ENCODE measurements at places on chromosomes 5 and 9.

DNA sequence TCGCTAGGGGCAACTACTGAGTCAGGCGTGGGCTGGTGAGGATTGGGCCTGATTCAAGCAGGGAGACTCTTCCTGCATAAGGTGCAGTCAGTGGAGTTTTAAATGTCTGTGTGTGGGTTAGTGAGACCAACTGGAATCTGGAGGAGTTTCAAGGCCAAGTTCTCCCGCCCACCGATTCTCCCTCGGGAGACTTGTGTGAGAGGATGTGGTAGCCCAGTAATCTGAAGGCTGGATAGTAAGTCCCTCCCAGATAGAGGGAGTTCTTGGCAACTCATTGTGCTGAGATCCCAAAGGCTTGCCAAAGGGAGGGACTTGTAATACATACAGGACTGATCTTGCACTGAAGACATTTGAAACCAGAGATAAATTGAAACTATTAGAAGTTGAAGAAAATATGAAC is 51.8 kb downstream of the WDR36 start:
- DNase-seq, result no peak

- peak; percentile 26 for DNase-seq
These were observed 550.6 kb upstream of the CLINT1 start for GRCh38 chr5:158409507-158409906.

- DNase-seq, result no peak
These were observed 334.7 kb upstream of the PIK3R1 start for GRCh38 chr5:67880876-67881275.

GRCh38 chr9:34887841-34888240 is 70.2 kb upstream of the PHF24 start:
- no peak for DNase-seq

DNA sequence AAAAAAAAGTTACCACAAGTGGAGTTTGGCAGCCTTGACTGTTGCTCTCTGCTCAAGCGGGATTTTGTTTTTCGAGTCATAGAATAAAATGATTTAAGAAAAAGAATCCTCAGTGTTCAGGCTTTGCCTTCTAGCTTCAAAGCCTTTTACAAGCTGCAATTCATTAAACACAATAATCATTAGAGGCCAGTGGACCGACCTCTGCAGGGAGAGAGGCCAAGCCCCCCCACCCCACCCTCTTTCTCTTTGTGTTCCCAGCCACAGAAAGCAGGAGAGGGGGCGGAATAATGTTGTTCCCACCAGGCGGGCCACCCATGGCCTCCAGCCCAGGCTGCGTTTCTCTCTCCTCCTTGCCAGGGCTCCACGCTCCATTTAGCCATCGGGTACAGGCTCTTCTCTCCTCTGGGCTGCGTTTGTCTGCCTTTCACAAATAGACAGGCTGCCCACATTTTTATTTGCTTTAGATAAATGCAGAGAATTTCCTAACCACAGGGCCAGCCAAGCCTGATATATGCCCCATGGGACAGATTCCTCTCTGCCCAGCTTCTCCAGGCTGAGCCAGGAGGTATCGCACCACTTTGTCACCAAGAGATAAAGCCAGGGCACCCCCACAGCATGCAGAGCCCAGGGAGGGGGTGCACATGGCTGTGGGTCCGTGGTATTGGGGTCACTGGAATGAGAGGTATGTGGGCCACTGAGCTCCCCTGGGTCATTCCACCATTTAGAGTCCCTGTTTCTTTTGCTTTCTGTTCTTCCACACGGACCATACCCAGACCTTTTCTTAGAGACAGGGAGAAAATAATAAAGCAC is 318.8 kb downstream of the PIK3R1 start:
- no peak for DNase-seq

GRCh38 chr5:76331126-76331525 is 72.0 kb upstream of the IQGAP2 start:
- DNase-seq, result no peak

- peak; percentile 28 for DNase-seq
These were observed 169.2 kb downstream of the AUH start for GRCh38 chr9:91192381-91193086.

- DNase-seq, result no peak
These were observed 5.1 kb upstream of the POU5F2 start for GRCh38 chr5:93746406-93747056.

DNA sequence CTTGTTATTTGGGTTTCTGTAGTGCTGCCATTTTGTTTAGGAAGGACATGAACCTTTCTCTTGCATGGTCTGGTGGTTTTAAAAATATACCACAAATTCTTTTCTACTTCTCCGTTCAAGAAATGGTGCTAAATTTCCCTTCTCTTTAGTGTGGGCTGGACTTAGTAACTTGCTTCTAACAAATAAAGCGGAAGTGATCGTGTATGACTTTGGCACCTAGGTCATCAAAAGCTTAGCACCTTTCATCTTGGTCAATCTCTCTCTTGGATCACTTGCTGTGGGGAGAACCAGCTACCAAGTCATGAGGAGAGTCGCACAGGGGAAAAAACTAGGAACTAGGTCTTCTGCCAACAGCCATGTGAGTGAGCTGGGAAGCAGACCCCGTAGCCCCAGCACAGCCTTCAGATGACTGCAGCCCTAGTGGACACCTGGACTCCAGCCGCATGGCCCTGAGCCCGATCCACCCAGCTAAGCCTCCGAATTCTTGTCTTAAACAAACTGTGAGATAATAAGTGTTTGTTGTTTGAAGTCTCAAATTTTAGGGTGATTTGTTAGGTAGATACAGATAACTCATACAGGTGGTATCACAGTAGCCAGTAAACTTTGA is 87.7 kb upstream of the CKMT2 start:
- no peak for DNase-seq

- no peak for DNase-seq
These were observed 2.5 kb upstream of the RAB14 start for GRCh38 chr9:121204121-121204520.

DNA sequence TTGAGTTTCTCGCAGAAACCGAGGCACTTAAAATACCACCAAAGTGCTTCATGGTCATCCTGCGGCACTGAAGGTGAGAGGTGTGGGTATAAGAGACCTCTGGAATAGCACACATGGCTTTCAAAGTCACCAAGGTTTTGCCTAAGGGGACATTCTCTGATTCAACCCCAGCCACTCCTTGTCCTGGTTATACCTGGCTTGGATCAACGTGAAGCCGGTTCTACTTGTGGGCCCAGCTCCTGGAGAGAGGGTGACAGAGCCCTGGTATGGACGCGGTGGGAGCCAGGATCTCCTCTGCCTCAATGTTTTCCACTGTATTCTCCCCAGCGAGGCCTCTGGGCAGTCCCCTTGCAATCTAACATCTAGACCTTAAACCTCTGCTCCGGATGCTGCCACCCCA is 132.0 kb downstream of the FSTL4 start:
- no peak for DNase-seq

GRCh38 chr9:109536859-109537258 is 38.8 kb upstream of the PTPN3 start:
- DNase-seq, result no peak

DNA sequence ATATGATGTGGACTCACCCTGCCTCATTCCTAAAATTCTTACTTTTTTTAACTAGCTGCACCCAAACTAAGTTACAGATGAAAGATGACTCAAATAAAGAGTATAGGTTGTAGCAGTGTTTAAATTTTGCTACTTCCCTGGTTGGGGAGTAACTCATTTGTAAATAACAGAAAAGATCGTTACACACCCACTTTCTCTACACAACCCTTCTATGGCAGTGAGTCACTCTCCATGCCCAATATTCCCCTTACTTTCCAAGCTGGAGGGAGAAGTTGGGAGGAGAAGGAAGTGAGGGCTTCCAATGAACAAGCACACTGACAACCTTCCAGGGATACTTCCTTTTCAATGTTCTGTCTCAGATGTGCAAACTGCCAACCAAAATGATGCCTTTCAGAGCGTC is 1.9 kb downstream of the RASEF start:
- DNase-seq, result no peak

DNA sequence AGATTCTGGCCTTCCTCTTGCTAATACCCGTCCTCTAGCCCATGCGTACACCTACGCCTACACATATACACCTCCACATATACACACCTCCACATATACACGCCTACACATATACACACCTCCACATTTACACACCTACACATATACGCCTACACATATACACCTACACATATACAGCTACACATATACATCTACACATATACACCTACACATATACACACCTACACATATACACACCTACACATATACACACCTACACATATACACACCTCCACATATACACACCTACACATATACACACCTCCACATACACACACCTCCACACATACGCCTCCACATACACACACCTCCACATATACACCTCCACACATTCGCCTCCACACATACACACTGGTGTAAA is 27.2 kb downstream of the AK3 start:
- peak; percentile 15 for DNase-seq

GRCh38 chr9:126000256-126000655 is 253.1 kb downstream of the PBX3 start:
- DNase-seq, result no peak

- no peak for DNase-seq
These were observed 70.9 kb upstream of the KLF9 start for GRCh38 chr9:70485273-70485858.

DNA sequence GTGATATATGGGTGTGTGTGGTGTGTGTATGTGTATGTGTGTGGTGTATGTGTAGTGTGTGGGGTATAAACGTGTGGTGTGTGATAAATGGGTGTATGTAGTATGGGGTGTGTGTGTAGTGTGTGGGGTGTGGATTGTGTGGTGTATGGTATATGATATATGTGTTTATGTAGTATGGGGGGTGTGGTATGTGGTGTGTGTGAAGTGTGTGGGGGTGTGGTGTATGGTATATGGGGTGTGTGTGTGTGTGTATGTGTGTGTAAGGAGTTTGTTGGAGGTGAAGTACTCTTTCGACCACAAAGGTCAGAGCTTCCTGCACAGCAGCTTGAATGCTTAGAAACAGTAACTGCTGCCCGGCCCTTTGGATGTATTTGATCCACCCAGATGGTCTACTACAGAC is 145.2 kb upstream of the IQGAP2 start:
- no peak for DNase-seq

GRCh38 chr5:675111-675870 is 17.9 kb downstream of the TPPP start:
- no peak for DNase-seq

GRCh38 chr5:67454957-67455561 is 258.5 kb upstream of the CD180 start:
- DNase-seq, result no peak

GRCh38 chr5:153618867-153619266 is 128.4 kb downstream of the GRIA1 start:
- no peak for DNase-seq

DNA sequence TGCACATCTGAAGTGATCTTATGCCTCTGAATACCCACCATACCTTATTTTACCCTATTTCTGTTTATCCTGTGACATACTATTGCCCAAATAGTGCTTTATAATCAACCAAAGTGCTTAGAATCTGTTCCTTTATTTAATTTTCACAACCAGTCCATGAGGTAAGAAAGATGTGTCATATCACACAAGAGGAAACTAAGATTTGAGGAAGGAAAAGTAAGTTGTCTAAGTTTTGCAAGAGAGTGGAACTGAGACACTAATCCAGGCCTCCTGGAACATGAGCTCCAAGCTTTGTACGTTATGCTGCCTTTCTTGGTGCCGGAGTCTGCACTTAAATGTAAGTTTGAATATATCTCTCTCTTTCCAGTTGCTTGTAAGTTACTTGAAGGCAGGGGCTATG is 17.2 kb downstream of the KDM3B start:
- DNase-seq, result no peak

GRCh38 chr9:114096866-114097612 is 2.1 kb downstream of the KIF12 start:
- no peak for DNase-seq

DNA sequence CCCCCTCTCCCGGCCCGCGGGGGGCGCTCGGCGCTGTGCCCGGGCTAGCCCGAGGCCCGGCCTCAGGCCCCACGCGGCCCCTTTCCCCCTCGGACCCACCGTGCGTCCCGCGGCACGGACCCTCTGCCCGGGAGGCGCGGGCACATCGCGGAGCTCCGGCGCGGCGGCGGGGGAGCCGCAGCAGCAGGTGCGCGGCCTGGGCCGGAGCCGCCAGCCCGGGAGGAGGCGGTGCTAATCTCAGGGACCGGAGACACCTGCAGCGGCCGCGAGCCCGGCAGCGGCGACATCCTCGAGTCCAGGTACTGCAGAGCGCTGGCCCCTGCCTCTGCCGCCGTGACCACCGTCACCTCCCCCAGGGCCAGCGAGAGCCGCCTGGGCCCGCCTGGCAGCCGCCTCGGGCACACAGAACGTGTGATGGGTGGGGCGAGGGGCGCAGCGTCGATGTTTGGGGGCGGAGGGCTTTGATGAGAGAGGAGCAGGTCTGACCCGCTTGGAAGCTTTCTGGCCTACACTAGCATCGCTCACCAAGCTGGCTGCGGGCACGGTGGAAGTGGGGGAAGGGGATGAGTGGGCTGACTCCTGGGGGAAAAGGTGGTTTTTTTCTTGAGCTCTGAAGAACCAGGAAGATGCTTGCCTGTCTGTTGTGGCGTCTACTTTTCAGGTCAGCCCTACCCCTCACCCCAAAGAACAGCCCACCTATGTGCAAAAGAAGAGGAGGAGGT is 524 bp downstream of the CYFIP2 start:
- peak; percentile 73 for DNase-seq

- no peak for DNase-seq
These were observed 123.7 kb downstream of the PSD2 start for GRCh38 chr5:139919308-139919707.

DNA sequence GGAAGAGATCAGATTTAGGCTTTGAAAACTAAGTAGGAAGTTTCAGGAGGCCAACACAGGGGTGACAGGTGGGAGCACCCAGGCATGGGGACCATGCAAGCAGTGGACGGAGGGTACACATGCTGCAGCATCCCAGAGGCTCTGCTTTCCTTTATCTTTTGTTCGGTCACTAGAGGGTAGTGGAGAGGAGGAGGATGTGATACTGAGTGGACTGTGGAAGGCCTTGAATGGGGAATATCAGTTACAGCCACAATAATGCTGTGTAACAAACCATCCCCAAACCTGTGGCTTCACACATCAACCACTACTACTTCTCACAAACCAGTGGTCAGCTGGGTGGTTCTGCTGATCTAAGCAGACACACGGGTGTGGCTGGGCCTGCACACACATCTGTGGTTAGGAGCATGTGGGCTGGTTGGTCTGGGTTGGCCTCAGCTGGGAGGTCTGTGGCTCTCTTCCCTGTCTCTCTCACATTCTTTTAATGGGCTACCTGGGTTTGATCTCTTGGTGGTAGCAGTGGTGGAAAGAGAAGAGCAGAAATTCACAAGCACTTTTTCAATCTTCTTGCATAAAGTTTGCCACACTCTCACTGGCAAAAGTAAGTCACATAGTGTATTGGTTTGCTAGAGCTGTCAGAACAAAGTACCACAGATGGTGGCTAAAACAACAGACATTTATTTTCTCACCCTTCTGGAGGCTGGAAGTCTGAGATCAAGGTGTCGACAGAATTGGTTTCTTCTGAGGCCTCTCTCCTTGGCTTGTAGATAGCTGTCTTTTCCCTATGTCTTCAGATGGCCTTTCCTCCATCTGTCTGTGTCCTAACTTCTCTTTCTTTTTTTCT is 238.7 kb downstream of the AGTPBP1 start:
- DNase-seq, result no peak

- no peak for DNase-seq
These were observed 8.0 kb downstream of the KIAA1191 start for GRCh38 chr5:176353533-176353932.
